ENCODE measurements at places on chromosomes 7 and 10. TPM values are rescaled to one million over a fixed set of nuclear protein-coding genes. Genes with fewer than 3 reads are reported as not detected.

The ASB10 gene
- not detected for total RNA-seq

- no peak for DNase-seq
Measured at GRCh38 chr10:59072038-59072437, 104.4 kb upstream of the PHYHIPL start.

GRCh38 chr7:55438757-55439525 lies 73.8 kb downstream of the LANCL2 start:
- DNase-seq = no peak

- no peak for DNase-seq
Measured at GRCh38 chr10:34080485-34081346, 734.4 kb downstream of the PARD3 start.

DNA sequence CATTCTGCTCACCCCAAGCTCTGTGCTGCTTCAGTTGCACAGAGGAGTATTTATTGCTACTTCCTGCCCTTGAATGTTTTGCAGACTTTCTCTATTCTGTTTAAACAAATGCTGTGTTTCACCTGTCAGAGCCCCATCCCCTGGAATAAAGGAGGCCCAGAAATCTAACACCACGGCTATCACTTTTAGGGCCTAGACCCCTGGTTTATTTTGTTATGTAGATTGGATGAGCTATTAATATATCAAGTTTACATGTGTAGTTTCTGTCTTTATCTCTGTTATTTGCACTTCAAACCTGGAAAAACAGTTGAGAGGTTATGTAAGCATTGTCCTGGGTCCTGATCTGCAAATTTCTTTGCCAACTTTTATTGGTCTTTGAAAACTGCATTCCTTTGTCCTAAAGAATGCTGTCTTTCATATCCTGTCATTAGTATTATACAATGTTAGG lies 630.1 kb downstream of the PARD3 start:
- no peak for DNase-seq

DNA sequence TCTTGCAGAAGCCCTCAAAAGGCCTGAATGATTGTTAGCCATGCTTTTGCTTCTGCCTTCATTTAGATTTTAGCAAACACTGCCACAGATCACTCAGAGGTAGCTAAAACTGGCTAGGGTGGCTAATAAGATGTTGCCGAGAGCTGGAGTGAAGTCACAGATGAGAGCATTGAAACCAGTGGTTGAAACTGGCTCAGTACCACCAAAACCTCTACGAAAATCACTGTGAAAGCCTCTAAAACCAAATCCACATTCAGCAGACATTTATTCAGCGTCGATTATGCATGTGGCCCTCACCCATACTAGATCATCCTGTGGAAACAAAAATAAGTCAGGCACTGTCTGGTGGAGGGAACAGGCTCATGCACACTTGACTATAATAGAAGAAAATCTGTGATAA lies 50.8 kb downstream of the PIK3CG start:
- no peak for DNase-seq

Measured in progenitor cell of endocrine pancreas (in vitro differentiated cells).